Activated CD8-positive, alpha-beta memory T cell treated with anti-CD3 and anti-CD28 coated beads for 24 hours (primary cell): ENCODE measurements at places on chromosomes 6 and 20.

DNA sequence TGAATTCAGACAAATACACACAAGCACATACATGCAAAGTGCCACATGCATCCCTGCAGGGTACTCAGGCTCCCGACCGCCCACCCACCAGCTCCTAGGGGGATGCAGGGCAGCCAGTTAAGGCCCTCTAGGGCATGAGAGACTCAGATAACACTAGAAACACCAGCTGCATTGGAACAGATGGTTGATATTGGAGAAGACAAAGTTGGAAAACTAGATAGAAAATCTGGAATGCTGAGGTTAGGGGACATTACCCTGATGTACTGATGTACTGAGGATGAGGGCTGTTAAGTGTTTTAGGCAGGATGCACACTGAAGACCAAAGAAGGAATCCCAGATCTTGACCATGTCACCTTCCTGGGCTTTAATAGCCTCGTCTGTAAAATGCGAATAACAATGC, 134.6 kb upstream of the ECI2 start:
- DNase-seq, result no peak

GRCh38 chr6:129621252-129621651, 88.7 kb downstream of the ARHGAP18 start:
- DNase-seq, result no peak

DNA sequence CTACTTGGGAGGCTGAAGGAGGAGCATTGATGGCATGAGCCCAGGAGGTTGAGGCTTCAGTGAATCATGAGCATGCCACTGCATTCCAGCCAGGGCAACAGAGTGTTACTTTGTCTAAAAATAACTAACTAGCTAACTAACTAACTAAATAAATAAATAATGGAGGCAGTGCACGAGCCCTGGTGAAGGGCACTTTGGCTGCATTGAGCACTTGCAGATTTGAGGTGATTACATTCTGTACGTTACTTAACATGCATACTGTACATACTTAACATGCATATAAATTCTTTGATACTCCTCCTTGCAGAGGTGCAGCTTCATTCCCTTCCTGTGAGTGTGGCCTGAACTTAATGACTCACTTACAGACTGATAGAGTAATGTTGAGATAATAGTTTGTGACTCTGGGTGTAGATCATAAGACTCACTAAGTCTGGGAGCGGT, 10.7 kb downstream of the HLA-A start:
- DNase-seq, result no peak

GRCh38 chr6:84314377-84314898, 87.0 kb upstream of the CEP162 start:
- no peak for DNase-seq

- DNase-seq, result no peak
Observed at GRCh38 chr20:21719592-21720214, 14.2 kb downstream of the PAX1 start.

DNA sequence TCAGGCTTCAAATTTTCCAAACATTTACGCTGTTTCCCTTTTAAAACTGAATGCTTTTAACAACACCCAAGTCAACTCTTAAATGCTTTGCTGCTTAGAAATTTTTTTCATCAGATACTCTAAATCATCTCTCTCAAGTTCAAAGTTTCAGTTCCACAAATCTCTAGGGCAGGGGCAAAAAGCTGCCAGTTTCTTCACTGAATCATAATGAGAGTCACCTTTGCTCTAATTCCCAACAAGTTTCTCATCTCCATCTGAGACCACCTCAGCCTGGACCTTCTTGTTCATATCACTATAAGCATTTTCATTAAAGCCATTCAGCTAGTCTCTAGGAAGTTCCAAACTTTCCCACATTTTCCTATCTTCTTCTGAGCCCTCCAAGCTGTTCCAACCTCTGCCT, 69.1 kb downstream of the RNF217 start:
- no peak for DNase-seq

DNA sequence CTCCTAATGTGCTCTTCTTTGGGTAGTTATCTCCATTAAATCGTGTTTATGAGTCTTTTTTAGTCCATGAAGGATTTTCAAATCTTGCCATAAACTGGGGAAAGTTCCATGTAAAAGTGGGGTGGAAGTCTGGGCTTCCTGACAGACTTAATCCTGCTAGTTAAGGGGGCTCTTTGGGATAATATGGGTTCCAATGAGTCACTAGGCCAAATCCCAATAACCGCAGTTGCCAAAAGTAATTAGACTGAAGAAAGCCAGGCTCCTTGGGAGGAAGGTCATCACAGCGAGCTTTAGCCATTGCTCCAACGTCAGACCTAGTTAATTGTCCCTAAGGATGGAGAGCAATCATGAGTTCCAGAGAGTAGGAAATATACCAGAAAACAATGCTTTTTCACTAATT, 10.8 kb downstream of the RSPO3 start:
- DNase-seq, result no peak

DNA sequence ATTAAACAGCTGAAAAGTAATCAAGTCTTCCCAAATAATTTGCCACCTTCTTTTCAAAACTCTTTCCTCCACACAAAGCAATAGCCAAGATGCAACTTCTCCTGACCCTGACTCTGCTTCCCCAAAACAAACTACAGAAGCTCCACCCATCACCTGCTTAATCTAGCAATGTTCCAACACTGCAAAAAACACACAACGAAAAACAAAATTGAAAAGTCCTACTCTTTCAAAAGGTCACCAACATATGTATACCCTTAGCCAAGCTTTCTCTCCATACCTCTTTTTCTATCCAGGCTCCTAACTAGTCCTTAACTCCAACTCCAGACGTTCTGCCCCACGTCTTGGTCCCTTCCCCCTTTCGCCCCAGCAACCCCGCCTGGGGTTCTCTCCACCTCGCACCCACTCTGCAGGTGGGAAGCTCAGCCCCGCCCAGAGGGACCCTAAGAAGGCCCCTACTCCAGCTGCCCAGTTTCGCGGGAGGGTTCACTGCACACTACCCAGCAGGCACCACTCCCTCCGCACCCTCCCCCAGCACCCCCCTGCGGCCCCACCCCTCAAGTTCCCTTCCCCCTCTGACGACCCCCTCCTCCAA, 717 bp downstream of the CSNK2A1 start:
- no peak for DNase-seq

DNA sequence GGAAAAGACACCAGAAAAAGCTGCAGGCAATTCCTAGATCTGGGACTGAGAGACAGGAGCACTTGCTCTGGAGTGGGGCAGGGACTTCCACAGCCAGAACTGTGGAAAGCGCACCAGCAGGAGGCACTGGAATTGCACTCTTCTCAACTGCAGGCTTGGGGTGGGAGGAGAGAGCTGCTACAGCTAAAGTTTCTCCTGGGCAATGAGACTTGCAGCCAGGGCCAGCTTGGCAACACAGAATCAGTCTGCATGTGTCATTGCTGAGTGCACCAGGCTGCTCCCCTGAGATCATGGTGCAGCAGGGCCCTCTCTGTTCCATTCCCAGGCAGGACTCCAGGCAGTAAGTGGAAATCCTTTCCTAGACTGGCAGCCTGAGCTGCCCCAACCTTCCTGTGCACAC, 145.8 kb downstream of the INSM1 start:
- DNase-seq, result no peak

DNA sequence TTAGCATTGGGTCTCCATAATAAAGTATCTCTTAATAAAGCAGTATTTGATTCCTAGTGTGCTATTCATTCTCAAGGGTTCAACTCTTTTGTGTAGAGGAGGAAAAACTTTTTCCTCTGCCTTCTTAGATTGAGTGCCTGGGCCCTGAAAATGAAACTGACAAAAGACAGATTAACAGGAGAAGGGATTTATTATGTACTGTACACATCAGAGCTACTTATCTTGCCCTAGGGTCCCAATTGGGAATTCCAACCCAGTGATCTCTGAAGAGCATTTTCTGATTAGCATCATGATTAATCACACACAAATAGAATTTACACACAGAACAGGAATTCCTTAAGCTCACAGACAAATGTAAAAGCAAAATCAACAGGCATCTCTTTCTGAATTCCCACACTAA, 128.9 kb downstream of the CD164 start:
- no peak for DNase-seq

- DNase-seq, result no peak
Observed at GRCh38 chr6:73290435-73290834, 27.4 kb upstream of the KHDC1 start.

GRCh38 chr6:57822896-57823358, 505.5 kb downstream of the PRIM2 start:
- no peak for DNase-seq

DNA sequence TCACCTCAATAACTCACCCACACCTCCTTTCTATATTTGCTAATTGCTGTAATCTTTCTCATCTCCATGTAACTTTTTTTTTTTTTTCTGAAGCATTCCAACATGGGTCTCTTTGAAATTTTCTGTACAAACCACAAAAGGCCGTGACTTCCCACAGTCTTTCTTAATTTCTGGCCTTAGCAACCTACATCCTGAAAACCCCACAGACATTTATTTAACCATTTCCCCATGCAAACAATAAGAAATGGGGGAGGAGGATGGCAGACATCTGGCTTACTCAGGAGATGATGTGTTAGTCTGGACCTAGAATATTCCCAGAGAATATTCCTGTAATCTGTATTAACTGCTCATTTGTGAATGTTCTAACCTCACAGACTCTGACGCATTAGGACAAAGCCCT, 57.6 kb downstream of the MEP1A start:
- no peak for DNase-seq

DNA sequence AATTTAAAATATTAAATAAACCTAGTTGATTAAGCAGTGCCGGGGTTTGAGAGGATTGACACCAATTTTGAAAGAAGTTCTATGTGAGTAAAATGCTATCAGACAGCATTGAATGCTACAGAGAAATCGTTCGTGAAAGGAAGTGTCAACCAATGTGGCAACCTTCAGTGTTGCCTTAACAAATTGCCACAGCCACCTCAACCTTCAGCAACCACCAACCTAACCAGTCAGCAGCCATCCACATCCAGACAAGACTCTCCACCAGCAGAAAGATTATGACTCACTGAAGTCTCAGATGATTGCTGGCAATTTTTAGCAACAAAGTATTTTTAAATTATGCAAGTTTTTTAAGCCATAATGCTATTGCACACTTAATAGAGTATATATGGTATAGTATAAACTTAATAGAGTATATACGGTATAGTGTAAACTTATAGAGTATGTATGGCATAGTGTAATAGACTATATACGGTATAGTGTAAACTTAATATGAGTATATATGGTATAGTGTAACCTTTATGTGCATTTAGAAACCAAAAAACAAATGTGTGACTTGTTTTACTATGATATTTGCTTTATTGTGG, 65.3 kb upstream of the ID4 start:
- DNase-seq, result no peak

DNA sequence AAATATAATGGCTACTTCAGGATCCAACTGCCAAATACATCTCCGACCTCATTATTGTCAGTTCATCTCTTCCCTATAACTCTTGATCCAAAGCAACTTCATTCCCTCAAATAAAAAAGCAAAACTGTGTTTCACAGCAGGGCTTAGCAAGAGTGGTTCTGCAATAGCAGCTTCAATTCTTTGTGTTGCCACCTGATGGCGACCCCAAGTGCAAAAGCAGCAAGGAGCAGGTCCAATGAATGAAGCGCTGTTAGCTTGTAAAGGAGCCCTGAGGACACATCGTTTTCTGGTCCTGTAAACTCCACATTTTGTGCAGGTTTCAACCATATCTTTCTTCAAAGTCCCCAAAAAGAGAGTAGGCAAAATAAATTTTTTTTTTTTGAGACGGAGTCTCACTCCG, 19.6 kb downstream of the RTN4IP1 start:
- no peak for DNase-seq
